ENCODE measurements at places on chromosomes 2 and 18. TPM values are rescaled to one million over a fixed set of nuclear protein-coding genes. Genes with fewer than 3 reads are reported as not detected.

The DES gene
- polyA plus RNA-seq, result 58.4 TPM

DNA sequence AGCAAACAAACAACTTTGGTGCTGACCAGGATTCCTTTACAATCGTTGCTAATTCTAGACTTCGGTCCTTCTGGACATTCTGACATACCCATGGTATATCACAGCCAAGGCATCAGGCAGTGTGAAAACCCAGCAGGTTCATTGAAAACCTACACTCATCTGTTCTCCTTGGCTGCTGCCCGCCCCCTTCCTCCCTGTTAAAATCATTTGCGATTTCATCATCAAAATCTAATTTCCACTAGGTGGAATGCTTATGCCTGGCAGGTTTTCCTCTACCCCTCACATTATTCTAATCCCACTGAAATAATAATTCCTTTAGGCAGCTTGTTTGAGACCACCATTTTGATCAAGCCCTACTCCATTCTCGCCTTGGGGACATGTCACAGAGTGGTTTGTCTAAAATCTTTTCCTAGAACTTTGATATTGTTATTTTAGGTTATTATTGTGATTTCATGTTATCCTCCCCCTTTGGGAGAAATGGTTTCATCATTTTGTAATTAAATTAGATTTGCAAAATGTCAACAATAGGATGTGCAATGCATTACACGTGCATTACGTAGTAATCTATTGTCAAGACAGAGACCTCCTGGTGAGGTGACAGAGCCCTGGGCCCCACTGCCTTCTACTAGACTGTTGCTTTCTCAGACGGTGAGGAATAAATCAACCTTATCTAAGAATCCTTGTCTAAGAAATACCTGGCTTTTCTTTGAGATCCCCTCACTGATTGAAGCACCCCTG is 31.0 kb upstream of the ASPRV1 start:
- no peak overlapping the region for H3K27ac ChIP-seq
- H3K4me1 ChIP-seq, result no peaks in the 10 kb centered on the region
- no peak for DNase-seq
- peaks cover 6% of the 10 kb centered on the region for H3K36me3 ChIP-seq
- H3K27me3 ChIP-seq, result no peaks in the 10 kb centered on the region
- no peak overlapping the region for H3K4me3 ChIP-seq

- H3K27ac ChIP-seq, result no peak overlapping the region
- H3K27me3 ChIP-seq, result peaks cover 13% of the 10 kb centered on the region
- H3K36me3 ChIP-seq, result no peaks in the 10 kb centered on the region
- H3K4me1 ChIP-seq, result no peaks in the 10 kb centered on the region
- DNase-seq, result no peak
Measured at GRCh38 chr2:112181571-112182290, 43.5 kb downstream of the FBLN7 start.

The TMEFF2 gene
- polyA plus RNA-seq, result 0.93 TPM

The CABYR gene
- polyA plus RNA-seq, result 3.2 TPM

DNA sequence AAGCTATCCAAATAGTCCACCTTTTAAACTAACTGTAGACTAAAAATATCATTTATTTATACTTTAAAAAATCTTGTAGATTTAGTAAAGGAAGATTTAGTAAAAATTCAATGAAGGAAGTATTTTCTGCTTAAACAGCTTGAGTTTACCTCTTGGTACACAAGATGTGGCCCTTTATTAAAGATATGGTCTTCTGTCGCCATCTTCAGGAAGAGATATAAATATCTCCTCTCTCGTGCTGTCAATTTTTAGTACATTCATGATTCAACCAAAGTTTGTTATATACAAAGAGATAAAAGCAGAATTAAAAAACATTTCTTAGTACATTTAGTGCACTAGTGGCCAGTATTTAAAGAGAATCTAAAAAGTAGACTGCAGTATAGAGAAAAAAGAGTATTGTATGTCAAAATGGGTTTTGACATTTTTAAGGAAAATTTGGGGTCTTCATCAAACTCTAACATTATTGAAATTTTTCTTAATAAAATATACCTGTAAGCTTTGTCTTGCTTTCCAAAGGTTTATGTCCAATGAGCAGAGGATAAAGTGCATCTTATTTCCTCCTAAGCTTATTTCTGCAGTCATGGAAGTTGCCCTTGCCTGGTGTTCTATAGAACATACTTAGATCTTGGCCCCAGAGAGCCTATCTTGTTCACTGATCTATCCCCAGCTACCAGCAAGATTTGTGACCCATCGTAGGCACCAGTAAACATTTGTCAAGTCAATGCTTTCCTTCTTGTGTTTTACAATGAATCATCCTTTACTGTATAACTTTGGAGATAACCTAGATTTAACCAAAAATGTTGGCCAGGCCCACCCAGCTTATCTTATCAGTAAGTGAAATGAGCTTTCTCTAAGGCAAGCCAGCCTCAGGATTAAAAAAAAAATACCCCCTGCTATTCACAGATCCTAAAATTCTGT is 18.5 kb upstream of the EML6 start:
- H3K36me3 ChIP-seq, result no peaks in the 10 kb centered on the region
- no peaks in the 10 kb centered on the region for H3K27me3 ChIP-seq
- H3K4me1 ChIP-seq, result no peaks in the 10 kb centered on the region
- H3K27ac ChIP-seq, result no peak overlapping the region
- H3K4me3 ChIP-seq, result no peak overlapping the region

DNA sequence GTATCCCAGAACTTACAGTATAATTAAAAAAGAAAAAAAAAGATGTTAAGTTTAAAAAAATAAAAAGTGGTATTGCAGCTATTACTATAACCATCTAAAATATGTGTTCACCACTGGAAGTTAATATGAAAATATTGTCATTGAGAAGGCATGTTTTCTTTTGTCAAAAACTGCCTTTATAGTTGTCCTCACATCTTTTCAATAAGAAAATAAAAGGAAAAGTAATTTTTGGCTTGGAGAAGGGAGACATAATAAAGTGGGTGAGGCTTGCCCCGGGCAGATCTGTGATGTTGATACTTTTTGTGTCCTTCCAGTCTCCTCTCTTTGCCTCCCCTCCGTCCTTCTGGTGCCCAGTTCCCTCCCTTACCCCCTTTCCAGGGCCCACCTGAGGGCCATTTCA is 24.9 kb downstream of the MPP4 start:
- H3K4me3 ChIP-seq, result no peak overlapping the region
- no peaks in the 10 kb centered on the region for H3K4me1 ChIP-seq
- H3K36me3 ChIP-seq, result no peaks in the 10 kb centered on the region
- H3K27me3 ChIP-seq, result no peaks in the 10 kb centered on the region
- H3K27ac ChIP-seq, result no peak overlapping the region
- no peak for DNase-seq

GRCh38 chr2:236610991-236611821 is 41.6 kb downstream of the ACKR3 start:
- no peaks in the 10 kb centered on the region for H3K27me3 ChIP-seq
- H3K4me3 ChIP-seq, result no peak overlapping the region
- H3K27ac ChIP-seq, result no peak overlapping the region
- no peaks in the 10 kb centered on the region for H3K36me3 ChIP-seq
- H3K4me1 ChIP-seq, result no peaks in the 10 kb centered on the region
- no peak for DNase-seq

The CTLA4 gene
- polyA plus RNA-seq, result not detected

GRCh38 chr2:30629866-30630265 is 177.4 kb downstream of the CAPN13 start:
- no peak overlapping the region for H3K4me3 ChIP-seq
- H3K36me3 ChIP-seq, result no peaks in the 10 kb centered on the region
- H3K27me3 ChIP-seq, result no peaks in the 10 kb centered on the region
- H3K4me1 ChIP-seq, result no peaks in the 10 kb centered on the region
- no peak for DNase-seq
- no peak overlapping the region for H3K27ac ChIP-seq

The MOGAT1 gene
- not detected for polyA plus RNA-seq

- H3K4me3 ChIP-seq, result no peak overlapping the region
- H3K27me3 ChIP-seq, result no peaks in the 10 kb centered on the region
- no peak for DNase-seq
- no peaks in the 10 kb centered on the region for H3K4me1 ChIP-seq
- no peaks in the 10 kb centered on the region for H3K36me3 ChIP-seq
Measured at GRCh38 chr2:160429248-160430000, 64.2 kb downstream of the RBMS1 start.

The FARP2 gene
- polyA plus RNA-seq, result 55.3 TPM

GRCh38 chr2:166188084-166188483 is 60.3 kb upstream of the SCN1A start:
- no peaks in the 10 kb centered on the region for H3K4me1 ChIP-seq
- no peak overlapping the region for H3K27ac ChIP-seq
- H3K4me3 ChIP-seq, result no peak overlapping the region
- H3K27me3 ChIP-seq, result no peaks in the 10 kb centered on the region
- H3K36me3 ChIP-seq, result no peaks in the 10 kb centered on the region

DNA sequence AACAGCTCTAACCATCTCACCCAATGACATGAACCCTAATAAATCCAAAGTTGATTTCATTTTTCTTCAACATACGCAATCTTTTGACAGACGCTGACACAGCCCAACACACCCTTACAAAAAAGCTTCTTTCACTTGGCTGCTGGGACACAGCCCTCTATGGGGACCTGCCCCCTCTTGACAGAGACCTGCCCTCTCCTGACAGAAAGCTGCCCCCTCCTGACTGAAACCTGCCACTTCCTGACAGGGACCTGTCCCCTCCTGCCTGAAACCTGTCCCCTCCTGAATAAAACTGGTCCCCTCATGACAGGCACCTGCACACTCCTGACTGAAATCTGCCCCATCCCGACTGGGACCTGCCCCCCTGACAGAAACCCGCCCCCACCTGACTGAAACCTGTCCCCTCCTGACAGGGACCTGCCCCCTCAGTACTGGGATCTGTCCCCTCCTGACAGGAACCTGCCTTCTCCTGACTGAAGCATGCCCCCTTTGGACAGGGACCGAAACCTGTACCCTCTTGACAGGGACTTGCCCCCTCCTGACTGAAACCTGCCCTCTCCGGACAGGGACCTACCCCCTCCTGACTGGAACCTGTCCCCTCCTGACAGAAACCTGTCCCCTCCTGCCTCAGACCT is 87.9 kb downstream of the PXDN start:
- DNase-seq, result no peak
- peaks cover 4% of the 10 kb centered on the region for H3K4me1 ChIP-seq

The SNTG2 gene
- 0.48 TPM for polyA plus RNA-seq

GRCh38 chr2:28342081-28342967 is 50.3 kb upstream of the FOSL2 start:
- peak; percentile 85 for DNase-seq
- H3K36me3 ChIP-seq, result no peaks in the 10 kb centered on the region
- H3K4me1 ChIP-seq, result peaks cover 42% of the 10 kb centered on the region
- no peaks in the 10 kb centered on the region for H3K27me3 ChIP-seq
- H3K27ac ChIP-seq, result peak overlapping the region; percentile 88

GRCh38 chr2:110647777-110648176 is 30.1 kb downstream of the BUB1 start:
- no peaks in the 10 kb centered on the region for H3K36me3 ChIP-seq
- H3K4me3 ChIP-seq, result no peak overlapping the region
- H3K27ac ChIP-seq, result no peak overlapping the region
- H3K27me3 ChIP-seq, result no peaks in the 10 kb centered on the region
- DNase-seq, result no peak

DNA sequence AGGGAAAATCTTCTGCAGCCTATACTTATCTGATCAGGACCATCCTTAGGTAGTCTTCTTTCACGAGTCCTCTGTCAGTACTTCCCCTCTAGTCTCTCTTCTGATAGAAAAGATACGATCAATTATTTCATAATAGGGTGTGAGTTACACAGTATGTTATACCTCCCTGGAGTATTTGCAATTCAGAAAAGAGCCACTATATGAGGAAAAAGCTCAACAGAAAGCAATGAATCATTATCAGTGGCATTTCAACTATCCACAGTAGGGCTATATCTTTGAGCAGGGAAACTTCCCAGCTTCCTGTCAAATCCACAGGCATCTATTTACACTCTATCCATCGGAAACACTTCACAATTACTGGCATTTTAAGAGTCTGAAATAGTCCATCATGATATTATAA is 105.3 kb upstream of the ACVR2A start:
- H3K4me3 ChIP-seq, result no peak overlapping the region
- no peak for DNase-seq
- no peaks in the 10 kb centered on the region for H3K27me3 ChIP-seq
- H3K36me3 ChIP-seq, result no peaks in the 10 kb centered on the region
- no peak overlapping the region for H3K27ac ChIP-seq

DNA sequence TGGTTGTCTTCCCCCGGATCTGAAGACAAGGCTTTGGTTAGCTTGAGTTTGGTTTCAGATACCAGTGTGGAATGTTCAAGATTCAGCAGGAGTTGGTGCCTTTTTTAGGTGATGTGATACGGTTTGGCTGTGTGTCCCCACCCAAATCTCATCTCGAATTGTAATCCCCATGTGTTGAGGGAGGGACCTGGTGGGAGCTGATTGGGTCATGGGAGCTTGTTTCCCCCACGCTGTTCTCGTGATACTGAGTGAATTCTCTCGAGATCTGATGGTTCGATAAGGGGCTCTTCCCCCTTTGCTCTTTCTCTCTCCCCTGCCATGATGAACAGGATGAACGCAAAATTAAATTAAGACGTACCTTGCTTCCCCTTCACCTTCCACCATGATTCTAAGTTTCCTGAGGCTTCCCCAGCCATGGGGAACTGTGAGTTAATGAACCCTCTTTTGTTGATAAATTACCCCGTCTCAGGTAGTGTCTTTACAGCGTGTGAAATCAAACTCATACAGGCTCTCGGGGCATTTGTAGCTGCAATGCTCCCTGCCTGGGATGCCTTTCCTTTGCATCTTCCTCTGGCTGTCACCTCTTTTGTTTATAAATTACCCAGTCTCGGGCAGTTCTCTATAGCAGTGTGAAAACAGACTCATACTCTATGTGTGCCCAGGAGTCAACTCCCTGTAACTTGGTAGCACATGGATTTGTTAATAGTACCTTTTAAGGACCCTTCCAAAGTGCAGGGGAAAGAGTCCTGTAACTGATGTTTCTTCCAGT is 21.3 kb downstream of the PDCD1 start:
- no peak overlapping the region for H3K27ac ChIP-seq
- H3K36me3 ChIP-seq, result no peaks in the 10 kb centered on the region
- no peak overlapping the region for H3K4me3 ChIP-seq

DNA sequence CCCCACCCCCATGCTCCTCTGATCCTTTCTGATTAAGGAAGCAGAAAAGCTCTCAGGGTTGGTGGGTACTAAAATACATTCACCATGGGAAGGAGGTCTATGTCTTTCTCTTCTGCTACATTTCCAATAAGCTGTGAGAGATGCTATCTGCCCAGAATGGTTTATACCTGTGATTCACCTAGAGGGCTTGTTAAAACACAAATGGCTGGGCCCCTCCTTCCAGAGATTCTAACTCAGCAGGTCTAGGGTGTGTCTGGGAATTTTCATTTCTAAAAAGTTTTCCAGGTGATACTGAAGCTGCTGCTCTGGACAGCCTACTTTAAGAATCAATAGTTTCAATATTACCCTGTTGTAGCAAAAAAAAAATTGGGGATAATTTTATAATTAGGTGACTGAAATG is 772.2 kb upstream of the ZEB2 start:
- H3K4me3 ChIP-seq, result no peak overlapping the region
- no peaks in the 10 kb centered on the region for H3K4me1 ChIP-seq
- DNase-seq, result no peak
- H3K27ac ChIP-seq, result no peak overlapping the region
- H3K27me3 ChIP-seq, result no peaks in the 10 kb centered on the region

The HOXD12 gene
- not detected for polyA plus RNA-seq

The TMEM17 gene
- polyA plus RNA-seq, result 1.1 TPM

The UGT1A9 gene
- polyA plus RNA-seq, result not detected

Measured in adrenal gland (tissue), 19 donors.